Inflammatory macrophage (primary cell): ENCODE measurements at places on chromosomes 1 and 21.

DNA sequence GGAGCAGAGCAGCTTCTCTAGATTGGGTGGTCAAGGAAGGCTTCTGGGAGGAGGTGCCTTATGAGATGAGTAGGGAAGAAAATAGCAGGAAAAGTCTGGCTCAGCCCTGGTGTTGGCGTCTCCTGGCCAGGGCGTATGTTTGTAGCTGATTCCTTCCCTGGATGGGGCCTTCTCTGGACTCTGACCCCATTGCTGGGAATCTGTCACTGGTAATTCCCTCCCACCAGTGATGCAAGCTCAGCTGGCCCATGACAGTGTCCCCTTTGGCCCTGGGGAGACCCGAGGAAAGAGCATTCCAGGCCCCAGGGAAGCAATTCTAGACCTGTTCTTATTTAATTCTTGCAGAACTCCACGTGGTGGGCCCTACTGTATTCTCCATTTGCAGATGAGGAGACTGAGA lies 20.7 kb downstream of the IGSF21 start:
- DNase-seq = no peak

- DNase-seq = no peak
Measured at GRCh38 chr1:3459051-3459908, 4.8 kb downstream of the ARHGEF16 start.

DNA sequence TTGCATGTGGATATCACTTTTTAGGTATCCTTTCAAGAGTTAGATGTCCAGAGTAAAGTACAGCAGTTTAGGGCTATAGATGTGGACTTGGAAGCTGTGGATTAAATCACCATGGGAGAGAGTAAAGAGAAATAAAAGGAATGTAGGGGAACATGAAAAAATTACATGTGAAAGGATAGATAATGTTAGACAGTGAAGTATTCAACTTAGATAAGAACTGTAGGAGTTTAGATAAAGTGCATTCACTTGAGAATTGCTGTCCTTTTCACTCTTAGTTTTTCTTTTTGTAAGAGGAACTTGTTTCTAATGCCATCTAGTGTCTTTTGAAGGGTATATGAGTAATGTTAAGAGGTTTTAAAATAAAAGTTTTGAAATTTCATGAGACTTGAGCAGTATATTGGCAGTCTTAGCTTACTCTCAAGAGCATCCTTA lies 40.1 kb downstream of the MAST2 start:
- no peak for DNase-seq

DNA sequence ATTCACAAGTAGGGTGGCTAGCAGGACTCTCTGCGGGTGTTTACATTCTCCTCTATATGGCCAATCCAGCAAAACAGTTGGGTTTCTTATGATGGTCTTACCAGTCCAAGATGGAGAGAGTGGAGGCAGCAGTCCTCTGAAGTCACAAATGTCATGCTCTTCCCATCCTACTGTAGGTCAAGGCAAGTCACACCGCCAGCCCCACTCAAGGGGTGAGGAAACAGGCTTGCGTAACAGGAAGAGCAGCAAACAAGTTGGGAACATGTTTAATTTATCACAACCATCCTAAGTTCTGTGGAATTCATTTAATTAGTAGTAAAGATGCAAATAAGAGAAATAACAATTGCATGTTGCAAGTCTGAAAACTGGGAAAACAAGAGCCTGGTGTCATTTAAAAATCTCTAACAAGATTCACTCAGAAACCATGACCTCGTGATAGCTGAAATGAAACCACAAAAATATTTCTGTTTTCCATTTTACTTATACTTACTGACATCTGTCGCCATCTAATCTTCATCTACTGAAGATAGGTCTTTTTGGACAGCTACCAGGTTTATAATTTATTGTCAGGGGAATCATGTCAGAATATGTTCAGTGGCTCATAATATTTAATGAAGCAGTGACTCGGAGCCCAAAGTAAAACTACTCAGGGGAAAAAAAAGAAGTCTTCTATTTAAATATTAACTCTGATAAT lies 349.1 kb upstream of the FMN2 start:
- peak; percentile 19 for DNase-seq

DNA sequence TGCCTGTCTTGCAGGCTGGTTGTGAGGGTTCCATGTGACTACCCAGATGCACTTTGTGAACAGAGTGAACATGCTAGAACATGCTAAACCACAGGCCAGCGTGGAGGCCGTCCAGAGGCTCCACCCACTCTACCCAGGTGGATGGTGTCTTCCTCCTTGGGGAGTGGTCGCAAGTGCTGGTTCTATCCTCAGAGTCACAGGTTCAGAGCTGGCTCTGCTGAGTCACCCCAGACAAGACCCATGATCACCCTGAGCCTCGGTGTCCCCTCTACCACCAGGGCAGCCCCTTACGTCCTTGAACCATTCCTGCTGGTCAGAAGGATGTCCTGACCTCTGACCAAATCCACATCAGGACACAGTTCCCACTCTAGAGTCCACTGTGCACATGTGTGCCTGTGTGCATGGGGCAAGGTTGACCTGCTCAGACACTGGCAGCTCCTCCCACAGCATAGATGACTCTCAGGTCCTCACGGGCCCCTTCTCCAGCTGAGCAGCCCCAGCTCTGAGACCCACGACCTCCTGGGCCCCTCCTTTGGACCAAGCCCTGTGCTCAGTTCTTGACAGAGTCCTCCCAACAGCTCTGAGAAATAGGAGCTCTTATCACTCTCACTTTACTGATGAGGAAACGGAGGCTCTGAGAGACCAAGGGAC lies 391.8 kb downstream of the MATN1 start:
- DNase-seq = no peak

- no peak for DNase-seq
Measured at GRCh38 chr1:116256286-116256649, 116.8 kb upstream of the ATP1A1 start.

GRCh38 chr1:228978484-228979324 lies 243.4 kb downstream of the RHOU start:
- no peak for DNase-seq

DNA sequence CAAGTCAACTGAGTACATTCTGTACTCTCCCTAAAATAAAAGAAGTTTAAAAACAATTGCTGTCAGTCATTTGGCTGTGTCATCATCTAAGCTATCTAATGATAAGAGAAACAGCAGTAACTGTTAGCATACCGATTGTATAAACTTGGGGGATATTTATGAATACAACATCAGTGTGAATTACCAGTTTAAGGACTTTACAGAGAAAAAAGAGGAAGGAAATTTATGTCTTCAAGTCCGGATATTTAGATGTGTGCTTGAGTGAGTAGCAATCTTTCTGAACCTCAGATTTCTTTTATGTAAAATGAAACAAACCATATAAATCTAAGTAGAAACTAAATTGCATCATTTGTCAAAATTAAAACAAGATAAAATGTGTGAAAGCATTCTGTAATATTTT lies 1557.0 kb downstream of the MRPL39 start:
- no peak for DNase-seq

GRCh38 chr1:9490605-9491339 lies 48.5 kb upstream of the SLC25A33 start:
- peak; percentile 84 for DNase-seq

- peak; percentile 12 for DNase-seq
Measured at GRCh38 chr21:36656138-36656537, 42.8 kb upstream of the SIM2 start.

DNA sequence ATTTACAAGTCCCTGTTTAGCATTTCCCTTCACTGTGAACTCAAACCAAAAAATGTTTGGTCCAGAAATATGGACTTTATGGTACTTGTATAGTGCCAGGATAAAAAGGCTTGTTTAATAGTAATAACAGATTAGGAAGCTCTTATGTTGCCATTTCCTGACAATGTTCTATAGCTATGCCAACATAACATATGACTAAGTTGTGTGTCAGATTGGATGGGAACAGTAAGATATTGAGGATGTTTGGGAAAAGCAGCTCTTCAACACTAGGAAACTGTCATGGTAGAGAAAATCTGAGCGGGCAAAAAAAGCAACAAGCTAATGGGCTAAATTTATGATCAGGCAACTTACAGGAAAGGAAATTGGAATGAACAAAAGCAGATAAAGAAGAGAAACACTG lies 287.1 kb upstream of the ADGRL4 start:
- DNase-seq = no peak

GRCh38 chr1:13965770-13966398 lies 265.9 kb downstream of the PRDM2 start:
- DNase-seq = no peak

DNA sequence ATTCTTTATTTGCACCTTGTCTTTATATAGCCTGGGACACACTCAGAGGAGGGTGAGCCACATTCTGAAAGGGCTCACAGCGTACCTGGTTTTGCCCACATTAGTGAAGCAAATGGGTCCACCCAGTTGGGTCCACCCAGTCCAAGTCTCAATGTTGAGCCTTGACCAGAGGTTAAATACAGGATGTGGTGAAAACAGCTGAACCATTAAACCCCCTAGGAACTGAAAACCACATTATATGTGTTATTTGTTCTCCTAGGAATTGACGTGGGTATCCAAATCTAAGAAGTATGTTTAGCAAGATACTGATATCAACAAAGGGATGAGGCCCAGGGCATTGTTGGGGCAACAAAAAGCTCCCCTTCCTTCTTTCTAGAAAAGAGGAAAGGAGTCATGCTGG lies 83.8 kb downstream of the SETD4 start:
- DNase-seq = no peak

- DNase-seq = no peak
Measured at GRCh38 chr1:48710318-48710717, 66.4 kb downstream of the BEND5 start.

- DNase-seq = no peak
Measured at GRCh38 chr1:234520908-234521817, 42.2 kb upstream of the TARBP1 start.

DNA sequence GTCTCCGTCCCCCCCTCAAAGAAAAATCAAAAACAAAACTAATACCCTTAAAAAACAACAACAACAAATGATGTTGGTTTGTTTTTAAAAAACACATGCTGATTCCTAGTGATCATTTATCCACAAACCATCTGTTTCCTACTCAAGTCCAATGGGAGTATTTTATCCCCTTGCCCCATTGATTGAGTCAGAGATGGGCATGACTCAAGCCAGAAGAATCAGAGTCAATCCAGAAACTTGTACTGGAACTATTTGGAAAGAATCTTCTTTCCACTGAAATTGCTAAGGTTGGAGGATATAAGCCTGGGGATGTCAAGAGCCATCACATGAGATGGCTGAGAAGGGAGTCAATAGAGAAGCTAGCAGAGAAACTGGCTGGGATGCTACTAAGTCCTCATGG lies 176.4 kb downstream of the MIS18A start:
- no peak for DNase-seq

DNA sequence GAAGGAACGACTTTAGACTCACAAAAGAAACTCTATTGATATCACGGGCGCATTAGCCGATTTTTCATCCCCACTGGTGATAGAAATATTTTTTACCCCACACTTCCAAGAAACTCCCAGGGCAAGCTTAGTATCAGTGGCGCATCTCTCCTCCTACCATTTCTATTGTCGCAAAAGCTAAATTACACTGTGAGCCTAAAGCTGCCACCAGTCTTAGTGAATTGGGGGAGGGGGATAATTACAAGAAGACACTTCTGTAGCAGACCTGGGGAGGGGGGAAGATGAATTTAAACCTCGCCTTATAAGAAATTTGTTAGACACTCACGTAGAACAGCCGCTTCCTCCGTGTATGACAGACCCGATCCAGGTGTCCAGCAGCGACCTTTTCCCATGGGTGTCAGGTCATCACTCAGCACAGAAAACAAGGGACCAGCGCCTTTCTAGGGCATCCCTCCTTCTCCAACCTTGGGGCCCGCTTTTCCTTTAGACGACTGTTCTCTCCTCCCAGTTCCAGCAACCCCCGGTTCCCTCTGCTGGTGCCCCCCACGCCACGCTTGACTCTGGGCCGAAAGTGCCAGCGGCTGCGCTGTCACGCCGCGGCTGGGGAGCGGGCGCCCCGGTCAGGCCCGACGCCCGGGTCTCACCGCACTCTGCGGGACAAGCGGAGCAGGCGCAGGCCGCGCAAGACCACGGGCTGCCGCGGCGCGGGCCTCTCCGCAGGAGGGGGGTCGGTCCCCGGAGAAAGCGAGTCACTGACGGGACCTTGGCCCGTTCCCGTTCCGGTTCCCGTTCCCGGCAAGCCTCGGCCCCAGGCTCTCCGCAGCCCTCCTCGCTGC lies 821 bp downstream of the PHC2 start:
- DNase-seq = no peak

GRCh38 chr1:38270849-38271633 lies 224.4 kb upstream of the POU3F1 start:
- DNase-seq = no peak

- no peak for DNase-seq
Measured at GRCh38 chr1:161066694-161067093, 3.0 kb downstream of the ARHGAP30 start.

GRCh38 chr1:154747380-154747739 lies 122.7 kb downstream of the KCNN3 start:
- DNase-seq = no peak

- DNase-seq = peak; percentile 50
Measured at GRCh38 chr1:2049718-2050431, at the start of gene PRKCZ. TSS of gene PRKCZ (plus strand) at chr1:2050411. CDS start at chr1:2050631, 220 bp downstream.

DNA sequence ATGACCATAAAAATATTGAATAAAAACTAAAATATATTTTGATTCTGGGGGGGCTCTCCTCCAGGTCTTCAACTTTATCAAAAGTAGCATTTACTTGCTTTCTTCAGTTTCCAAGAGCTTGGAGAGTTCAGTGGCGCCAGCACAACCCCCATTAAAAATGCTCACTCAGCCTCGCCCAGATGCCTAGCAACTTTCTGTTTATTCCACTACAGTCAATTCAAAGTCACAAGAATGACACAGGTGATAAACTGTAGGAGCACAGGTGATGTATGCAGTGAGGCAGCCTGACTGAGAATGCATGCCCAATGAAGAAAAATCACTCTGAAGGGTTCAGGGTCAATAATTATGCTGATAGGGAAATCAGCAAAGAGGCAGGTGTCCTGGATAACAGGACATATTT lies 159.4 kb upstream of the ATP1B1 start:
- no peak for DNase-seq

- DNase-seq = no peak
Measured at GRCh38 chr1:150102986-150103385, 35.4 kb downstream of the VPS45 start.

DNA sequence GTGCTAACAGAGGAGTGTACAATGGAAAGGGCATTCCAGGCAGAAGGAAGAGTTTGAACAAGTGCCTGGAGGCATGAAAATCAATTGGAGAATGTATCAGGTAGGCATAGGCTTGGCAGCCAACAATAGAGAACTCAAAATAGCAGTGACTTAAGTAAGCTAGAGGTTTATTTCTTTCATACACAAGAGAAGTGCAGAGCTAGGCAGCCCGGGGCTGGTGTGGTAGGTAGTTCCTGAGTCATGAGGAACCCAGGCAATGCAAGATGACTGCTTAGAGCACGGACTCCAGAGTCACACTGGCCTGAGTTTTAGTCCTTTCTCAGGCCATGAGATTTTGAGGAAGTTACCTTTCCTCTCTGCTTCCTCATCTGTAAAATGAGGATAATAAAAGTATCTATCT lies 74.8 kb upstream of the LRRN2 start:
- DNase-seq = peak; percentile 7

GRCh38 chr1:15948595-15949452 lies 27.1 kb downstream of the ZBTB17 start:
- DNase-seq = peak; percentile 55
